Activated T-cell treated with anti-CD3 and anti-CD28 coated beads for 4 hours (primary cell): ENCODE measurements at places on chromosomes 12 and 14.

GRCh38 chr12:52145228-52146088, 46.4 kb downstream of the KRT80 start:
- no peak for DNase-seq

DNA sequence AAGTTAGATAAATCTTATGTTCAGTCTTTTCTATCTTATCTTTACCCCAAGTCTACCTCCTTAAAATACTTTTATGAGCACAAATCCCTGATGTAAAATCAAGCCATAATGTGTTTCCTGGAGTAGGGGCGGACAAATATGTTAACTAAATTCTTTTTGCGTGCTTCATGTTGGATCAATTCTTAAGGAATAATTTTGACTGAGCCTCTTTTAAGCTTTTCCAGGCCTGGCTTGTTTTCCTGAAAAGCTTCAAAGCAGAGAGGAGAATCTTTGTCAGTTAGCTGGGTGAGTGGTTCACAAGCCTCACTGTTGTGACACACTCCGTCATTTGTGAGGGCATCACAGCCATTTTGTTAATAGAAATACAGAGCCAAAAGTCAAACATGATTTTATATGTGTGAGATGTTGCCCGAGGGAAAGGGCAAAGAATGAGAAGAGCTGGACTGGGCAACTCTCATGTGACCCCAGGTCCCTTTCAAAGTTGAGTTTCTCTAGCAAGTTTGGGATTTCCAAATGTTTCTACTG, 468.9 kb downstream of the RGS6 start:
- DNase-seq, result no peak

- DNase-seq, result no peak
These were observed 13.9 kb upstream of the MYL2 start for GRCh38 chr12:110934093-110934852.

DNA sequence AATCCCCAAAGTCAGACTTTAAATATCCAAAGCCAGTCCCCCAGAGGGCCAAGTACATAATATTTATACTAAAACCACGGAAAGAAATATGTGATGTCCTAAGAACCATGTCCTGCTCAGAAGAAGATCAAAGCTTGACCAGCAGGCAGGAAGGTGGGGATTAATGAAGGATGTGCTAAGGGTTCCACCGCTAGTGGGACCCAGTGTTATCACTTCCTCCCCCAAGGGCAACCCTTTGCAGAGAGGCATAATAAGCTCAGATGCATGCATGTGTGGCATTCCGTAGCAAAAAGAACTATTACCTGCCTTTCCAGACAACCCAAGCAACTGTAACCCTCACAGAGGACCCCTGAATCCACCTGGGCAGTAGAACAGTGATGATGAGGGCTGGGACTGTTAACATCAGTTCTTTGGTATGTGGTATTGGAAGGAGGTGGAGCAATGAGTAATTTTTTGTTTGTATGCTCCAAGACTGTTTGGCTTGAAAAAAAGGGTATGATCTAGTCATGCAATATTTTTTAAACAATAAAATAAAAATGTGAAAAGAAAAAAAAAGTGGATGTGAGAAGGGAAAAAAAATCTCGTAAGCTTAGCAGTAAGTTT, 71.7 kb upstream of the ETV6 start:
- no peak for DNase-seq

- no peak for DNase-seq
These were observed 16.9 kb downstream of the CDKN1B start for GRCh38 chr12:12734054-12734453.

- no peak for DNase-seq
These were observed 33.2 kb downstream of the ZNF664 start for GRCh38 chr12:124006085-124006845.
